ENCODE measurements at places on chromosomes 7 and 10.

DNA sequence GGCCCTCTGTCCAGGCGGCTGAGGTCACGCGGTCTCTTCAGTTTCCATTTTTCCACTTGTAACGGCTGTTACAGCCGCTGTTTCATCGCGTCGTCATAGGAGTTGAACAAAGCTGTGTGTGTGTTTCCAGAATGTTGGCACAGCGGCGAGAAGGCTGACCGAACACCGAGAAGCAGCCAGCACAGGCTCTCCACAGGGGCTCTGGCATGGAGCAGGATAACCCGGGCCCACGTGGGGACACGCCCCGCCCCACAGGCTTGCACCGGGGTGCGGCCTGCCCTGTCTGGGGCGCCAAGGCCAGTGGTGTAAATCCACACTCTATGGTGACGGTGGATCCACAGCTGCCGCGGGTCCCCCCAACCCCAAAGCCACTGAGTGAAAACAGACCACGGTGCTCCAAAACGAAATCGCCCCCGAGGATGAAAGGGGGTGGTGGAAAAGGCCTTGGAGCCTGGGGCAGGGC, 448.2 kb downstream of the DNAJB6 start:
- DNase-seq, result no peak

DNA sequence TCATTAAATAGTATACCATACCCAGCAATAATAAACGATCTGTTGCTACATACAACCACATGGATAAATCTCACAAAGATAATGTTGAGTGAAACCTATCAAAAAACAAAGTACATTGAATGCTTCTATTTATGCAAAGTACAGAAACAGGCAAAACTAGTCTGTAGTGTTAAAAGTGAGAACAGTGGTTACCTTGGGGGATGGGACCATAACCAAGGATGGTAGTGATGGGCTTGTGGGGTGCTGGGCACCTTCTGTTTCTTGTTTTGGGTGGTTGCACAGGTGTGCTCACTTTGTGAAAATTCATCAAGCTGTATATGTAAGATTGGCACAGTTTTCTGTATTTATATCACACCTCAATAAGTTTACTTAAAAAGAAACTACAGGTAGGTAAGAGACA, 105.7 kb downstream of the ATE1 start:
- DNase-seq, result no peak

- no peak for DNase-seq
Measured at GRCh38 chr10:73968098-73968521, 29.8 kb upstream of the VCL start.

- DNase-seq, result no peak
Measured at GRCh38 chr10:78375854-78376785, 342.5 kb downstream of the RPS24 start.

GRCh38 chr7:25314731-25315267, 86.5 kb upstream of the NPVF start:
- no peak for DNase-seq

DNA sequence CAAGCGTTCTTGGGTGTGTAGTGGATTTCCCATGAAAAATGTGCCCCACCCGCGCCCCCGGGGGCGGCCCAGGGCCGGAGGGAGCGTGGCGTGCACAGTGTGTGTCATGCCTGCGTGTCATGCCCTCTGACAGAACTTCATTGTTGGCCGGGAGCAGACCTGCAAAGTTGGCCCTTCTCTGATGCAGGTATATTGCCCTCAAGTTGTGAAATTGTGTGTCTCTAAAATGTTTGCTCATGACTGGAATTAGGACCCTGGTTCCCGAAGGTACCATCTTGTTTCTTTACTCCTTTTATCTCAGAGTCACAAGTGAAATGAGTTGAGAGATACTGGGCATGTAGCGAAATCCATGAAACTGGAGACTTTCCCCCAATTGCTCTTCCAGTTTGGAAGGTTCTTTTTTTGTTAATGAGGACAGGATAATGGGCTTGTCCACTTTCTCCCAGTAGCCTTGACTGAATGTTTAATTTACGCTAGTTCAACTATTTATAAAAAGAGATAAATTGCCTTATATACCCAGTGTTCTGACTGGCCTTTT, 26.2 kb downstream of the ADK start:
- DNase-seq, result peak; percentile 28

GRCh38 chr7:1033546-1034145, 10.7 kb upstream of the GPR146 start:
- no peak for DNase-seq

- DNase-seq, result no peak
Measured at GRCh38 chr7:571718-572415, 52.2 kb upstream of the PDGFA start.

- DNase-seq, result no peak
Measured at GRCh38 chr10:62794306-62794705, 10.2 kb upstream of the ADO start.

DNA sequence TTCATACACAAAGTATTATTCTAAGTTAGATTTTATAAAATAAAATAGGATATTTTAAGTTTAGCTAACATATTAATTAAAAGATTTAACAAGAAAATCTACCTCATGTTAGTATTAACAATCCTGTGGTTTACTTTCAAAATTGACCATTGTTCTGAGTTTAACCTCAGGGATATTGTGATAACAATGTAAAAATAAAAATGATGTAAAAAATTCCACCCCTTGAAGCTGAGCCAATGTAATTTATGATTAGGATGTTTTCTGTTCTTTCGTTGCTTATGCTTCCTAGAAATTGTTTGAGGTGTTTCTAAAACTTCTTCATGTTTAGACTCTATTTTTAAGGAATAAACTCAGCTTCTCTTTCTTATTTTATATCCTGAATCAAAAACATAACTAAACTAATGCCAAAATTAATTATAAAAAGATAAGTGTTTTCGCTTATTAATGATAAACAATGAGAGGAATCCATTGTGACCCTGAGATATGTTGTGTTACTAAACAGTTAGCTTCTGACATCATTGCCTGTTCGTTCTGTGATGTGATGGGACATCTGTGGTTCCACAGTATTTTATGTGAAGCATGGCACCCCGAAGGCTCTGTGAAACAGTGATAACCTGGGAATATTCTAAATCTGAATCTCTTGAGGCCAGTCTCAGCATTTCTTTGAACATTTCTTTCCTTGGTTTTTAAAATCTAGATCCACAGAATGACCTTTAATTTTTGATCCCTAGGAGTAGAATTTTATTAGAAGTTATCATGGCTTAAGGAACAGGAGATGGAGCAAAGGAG, 340.8 kb downstream of the ARL4A start:
- no peak for DNase-seq

- DNase-seq, result no peak
Measured at GRCh38 chr7:116230191-116231005, 20.1 kb downstream of the TES start.

DNA sequence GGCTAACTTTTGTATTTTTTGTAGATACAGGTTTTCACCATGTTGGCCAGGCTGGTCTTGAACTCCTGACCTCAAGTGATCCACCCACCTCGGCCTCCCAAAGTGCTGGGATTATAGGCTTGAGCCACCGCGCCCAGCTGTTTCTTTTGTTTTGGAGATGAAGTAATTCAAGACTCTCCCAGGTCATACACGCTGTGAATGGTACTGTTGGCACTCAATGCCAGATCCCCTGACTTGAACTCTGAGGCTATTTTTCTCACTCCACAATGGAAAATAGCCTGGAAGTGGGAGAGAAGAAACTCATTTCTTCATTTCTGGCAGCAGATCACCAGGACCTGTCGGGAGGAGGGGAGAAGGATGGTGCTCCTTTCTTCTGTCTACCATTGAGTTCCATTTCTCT, 32.4 kb downstream of the BLVRA start:
- no peak for DNase-seq

DNA sequence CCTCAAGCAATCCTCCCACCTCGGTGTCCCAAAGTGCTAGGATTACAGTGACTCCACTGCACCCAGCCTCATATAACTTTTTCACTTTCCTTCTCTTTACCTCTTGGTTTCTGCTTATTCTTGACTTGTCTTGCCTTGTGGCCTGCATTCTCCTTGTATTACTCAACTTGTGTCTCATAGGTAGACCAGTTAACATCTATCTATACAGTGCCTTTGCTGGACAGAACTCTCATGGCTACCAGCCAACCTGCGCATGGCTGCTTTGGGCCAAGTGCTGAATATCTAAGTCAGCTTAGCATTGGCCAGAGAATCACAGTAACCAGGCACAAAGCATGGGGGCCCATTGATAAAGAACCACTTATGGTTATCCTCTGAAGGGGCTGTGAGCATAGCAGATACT, 42.6 kb upstream of the ZNRF2 start:
- no peak for DNase-seq

GRCh38 chr10:128306535-128306934, 180.3 kb upstream of the MKI67 start:
- DNase-seq, result no peak

DNA sequence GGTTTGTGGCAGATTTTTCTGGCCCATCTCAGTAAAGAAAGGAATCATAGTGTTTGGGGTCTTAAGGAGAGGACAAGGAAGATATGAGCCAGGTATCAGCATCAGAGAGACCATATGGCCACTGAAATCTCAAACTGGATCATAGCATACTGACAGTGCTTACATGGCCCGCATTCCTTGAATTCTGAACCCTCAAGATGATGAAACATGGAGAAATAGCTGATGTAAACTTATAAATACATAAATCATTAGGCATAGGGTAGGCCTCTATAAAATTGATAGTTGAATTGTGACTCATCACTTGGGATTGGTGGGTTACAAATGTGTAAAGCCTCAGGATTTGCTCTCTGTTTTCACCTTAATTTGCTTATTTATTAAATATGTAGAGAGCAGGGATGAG, 688.5 kb downstream of the CNTNAP2 start:
- no peak for DNase-seq

DNA sequence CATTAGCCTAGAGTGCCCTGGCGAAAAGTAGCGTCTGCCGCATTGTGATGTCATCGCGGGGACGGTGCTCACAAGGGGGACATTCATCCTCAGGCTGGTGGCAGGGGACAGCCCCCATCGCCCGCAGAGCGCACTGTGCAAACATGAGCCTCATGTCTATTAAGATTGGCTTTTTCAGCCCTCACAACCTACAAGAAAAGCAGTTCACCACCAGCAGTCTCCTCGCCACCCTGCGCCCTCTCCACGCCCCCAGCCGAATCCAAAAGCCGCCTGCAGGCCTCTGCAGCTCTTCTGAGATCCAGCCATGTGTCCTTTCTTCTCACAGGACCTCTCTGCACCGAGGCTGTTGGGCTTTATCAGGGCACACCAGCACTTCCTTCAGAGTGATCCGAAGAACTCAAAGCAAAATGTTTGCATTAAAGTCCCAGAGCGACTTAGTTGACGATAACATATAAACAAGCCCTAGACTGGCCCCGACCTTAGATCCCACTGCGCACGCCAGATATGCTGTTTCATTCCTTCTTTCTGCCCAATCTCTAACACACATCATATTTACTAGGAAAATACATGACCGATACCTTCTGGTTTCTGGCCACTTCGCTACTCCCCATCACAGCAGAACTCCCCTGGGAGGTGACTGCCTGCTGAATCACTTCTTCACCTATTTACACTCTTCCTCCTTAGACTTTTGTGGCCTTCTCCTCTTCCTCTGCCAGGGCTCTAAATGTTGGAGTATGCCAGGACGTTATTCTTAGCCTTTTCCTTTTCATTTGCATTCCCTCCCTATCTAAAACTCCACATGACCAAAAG, 206.0 kb upstream of the SH2B2 start:
- DNase-seq, result no peak

GRCh38 chr7:25854608-25855497, 297.1 kb upstream of the NFE2L3 start:
- no peak for DNase-seq

DNA sequence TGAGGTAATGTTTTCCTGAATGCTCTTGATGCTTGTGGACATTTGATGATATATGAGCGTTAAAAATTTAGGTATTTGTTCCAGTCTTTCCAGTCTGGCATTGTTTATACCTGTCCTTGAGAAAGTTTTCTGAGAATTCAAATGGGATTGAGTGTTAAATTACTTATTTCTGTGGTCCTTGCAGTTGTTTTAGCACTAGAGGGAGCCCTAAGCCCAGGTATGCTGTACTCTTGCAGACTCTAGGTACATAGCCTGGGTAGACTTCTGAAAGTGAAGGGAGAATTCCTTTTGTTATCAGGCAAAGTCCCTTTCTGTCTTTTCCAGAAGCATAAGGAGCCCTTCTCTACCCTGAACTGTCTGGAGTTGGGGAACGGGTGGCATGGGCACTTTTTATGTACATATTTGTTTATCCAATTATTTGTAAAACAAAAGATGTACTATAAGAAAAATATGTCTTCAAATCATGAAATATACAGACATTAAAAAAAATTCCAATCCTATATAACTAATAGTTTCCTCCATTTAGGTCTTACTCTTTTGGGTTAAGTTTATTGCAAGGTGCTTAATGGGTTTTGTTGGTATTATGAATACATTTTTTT, 262.1 kb downstream of the ATRNL1 start:
- DNase-seq, result no peak

DNA sequence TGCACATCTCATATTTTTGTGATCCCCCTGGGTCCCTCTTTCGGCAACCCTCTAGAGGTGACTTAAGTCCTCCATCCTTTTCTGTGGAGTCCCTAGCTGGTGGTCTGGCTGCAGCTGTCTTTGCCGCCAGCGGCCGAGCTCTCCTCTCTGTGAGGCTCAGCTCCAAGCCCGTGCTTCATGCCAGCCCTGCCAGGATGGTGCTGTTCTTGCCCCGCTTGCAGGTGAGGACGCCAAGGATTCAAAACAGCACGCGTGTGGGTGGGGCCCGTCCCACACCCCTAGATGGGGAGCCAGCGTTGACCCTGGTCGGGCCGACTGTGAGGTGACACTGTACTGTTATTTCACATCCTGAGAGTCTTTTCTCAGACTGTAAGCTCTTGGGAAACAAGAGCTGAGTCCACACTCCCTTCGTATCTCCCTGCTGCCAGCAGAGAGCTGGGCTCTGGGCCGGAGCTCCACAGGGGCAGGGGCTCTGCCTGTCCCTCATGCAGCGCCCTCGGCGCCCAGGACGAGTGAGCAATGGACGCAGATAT, 36.6 kb upstream of the GJD4 start:
- DNase-seq, result no peak

DNA sequence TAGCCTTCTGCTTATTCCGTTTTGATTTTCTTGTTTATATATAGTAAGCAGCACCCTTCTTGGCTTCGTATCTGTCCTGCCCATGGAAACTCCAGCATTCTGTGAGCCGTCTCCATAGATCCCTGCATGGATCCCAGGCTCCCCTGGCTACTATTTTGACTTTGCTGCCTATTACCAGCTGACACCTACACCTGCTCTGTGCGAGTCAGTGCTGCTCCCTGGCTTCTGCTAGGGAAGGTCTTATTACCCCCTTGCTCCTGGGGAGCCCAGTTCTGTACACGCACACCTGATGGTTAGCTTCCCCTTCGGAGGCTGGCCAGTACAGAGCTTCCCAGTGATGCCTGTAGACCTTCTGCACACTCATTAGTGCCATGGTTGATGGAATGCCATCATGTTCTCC, 35.4 kb downstream of the NACAD start:
- DNase-seq, result no peak

DNA sequence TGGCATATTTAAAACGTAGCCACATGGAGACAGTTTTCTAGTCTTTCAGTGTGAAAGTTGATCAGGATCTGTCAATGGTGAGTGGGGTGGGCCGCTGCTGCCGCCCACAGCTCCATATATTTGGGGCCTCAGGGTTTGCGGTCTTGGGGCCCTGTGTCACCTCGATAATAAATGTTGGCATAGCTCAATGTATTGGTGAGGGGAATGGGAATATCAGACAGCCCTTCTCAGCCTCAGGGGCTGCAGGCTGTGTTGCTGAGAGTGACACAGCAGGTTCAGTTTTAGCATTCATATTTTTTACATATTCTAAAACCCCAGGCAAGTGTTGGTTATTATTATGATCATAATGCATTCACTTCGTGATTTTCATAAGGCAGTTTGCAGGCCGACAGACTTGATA, 5.3 kb downstream of the CDH23 start:
- no peak for DNase-seq
